ENCODE measurements at places on chromosomes 13 and 19.
A peak's percentile ranks its signal among the peaks of the same experiment; 100 is the strongest.

- no peak for DNase-seq
Measured at GRCh38 chr13:107999751-108000150, 215.6 kb downstream of the LIG4 start.

DNA sequence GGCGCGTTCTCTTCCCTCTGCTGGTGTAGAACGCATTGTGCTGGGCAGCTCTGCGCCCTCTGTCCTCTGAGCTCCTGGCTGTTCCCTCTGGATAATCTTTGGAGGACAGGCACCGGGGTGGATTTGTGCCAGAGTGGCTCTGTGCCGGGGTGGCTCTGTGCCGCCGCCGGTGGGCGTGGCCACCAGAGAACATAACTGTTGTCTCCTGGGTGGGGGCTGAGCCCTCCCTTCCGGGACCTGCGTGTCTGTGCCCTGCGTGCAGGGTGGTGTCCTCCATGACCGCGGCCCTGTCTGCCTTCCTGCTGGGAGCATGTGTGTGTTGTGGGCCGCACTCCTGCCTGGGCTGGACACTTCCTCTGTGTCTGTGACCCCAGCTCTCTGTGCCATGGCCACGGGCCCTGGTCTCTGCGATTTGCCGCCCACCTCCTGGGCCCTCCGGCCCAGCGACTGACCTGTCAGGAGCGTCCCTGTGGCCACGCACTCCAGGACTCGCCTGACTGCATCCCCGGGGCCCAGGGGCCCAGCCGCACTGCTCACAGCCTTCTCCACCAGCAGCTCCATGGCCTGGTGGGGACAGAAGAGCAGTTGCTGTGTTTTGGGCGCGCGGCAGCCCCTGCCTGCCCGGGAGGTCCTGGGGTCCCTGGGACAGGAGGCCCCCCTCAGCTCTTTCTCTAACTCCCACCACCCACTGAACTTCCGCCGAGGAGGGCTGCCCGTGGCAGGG is 22.4 kb upstream of the MATK start:
- DNase-seq, result no peak

GRCh38 chr13:100230769-100231149 is 141.9 kb downstream of the PCCA start:
- DNase-seq, result no peak

- DNase-seq, result no peak
Measured at GRCh38 chr13:50033725-50034124, 18.5 kb downstream of the KCNRG start.

DNA sequence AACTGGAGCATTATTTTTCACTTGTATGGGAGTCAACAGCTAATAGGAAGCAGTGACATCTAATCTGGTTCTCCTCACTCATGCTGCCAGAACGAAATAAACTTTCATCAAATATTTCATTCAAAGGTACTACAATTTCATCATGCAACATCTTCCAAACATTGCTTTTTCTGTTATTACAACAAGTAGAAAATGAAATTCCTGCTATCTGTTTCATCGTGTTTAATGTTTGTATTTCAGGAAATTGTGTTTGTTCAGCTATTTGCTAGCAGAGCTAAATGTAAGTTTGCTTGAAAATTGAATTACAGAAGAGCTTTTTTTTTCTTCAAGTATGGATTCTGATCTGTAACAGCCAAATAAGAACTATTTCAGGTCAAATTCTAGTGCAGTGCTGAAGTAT is 90.1 kb downstream of the SLITRK6 start:
- DNase-seq, result no peak

- no peak for DNase-seq
Measured at GRCh38 chr13:113912596-113912995, 48.7 kb upstream of the GAS6 start.

- DNase-seq, result no peak
Measured at GRCh38 chr19:313988-314815, 23.0 kb upstream of the PLPP2 start.

DNA sequence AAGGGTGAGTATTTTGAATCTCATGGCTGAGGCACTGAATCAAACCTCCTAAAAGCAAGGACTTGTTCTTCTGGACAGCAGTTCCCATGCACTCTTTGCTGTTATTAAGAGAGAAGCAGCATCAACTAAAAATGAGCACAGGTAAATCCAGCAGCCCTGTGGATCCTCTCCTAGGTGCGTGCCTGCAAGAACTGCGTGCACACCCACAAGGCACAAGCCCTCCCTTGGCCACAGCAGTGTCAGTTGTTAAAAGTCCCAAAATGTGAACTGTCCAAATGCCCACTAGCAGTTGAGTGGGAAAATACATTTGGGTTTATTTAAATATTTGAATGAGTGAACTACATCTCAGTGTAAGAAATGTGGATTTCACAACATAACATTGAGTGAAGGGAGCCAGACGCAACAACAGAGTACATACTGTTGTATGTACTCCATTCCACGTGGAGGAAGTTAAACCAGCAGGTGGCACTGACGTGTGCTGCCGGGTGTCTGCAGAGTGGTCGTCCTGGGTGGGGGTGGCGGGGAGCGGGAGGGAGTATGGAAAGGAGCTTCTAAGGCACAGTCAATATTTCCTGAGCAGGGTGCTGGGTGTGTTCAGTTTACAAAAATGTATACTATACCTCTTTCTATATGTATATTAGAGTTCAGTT is 266.4 kb downstream of the NALCN start:
- no peak for DNase-seq

DNA sequence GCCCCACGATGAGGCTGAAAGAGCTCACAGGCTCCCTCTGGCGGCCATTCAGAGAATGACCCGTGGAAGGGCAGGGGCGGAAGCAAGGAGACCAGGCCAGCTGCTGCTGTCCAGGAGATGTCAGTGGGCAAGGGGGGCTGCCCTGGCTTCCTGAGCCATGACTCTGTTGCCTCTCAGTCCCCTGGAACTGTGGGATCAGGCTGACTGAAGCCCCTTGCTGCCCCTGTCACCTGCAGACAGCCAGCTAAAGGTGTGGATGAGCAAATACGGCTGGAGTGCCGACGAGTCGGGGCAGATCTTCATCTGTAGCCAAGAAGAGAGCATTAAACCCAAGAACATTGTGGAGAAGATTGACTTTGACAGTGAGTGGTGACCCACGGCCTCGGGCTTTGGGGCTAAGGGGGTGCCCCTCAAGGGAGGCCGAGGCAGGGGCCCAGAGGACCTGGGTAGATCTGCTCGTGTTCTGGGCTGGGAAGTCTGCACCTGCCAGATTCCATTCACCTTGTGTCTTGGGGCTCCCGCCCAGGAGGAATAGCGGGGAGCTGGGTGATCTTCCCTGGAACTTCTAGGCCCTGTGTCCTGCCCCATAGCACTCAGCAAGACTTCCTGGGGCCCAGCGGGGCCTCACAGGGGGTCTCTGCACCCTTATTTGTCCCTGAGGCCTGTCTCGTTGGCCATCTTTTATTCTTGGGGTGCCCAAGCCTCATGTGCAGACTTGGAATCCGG is 12.5 kb upstream of the ACTN4 start:
- DNase-seq, result peak; percentile 66

GRCh38 chr19:5052515-5052914 is 83.6 kb downstream of the KDM4B start:
- DNase-seq, result no peak

- DNase-seq, result no peak
Measured at GRCh38 chr13:110746438-110746837, 32.9 kb downstream of the ING1 start.

DNA sequence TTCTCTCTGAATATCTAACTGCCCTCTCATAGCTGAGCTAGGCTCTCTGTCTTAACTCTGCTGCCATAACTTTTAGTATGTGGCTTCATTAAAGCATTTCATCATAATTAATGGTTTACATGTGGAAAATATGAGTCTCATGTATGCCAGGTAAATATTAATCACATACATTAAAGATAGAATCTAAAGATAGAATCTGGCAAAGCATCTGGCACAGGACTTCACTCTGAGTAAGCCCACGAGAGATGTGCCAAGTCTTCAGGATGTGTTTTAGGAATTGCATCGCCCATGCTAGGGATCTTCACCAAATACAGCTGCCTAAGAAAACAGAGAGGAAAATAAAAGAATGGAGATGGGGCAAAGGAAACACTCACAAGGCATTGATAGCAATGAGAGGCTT is 285.8 kb downstream of the DIAPH3 start:
- no peak for DNase-seq
